Metanephros (tissue), 2 donors: ENCODE measurements at places on chromosomes 2 and 18. TPM values are rescaled to one million over a fixed set of nuclear protein-coding genes. Genes with fewer than 3 reads are reported as not detected.

Gene GYPC
- total RNA-seq, result 113 TPM

Gene KCNJ13
- total RNA-seq, result 1.8 TPM

Gene KIF1A
- total RNA-seq, result 10.5 TPM

Gene SERPINB2
- total RNA-seq, result 0.99 TPM

Gene LRP2
- 203 TPM for total RNA-seq

Gene LBX2
- total RNA-seq, result 1.1 TPM

Gene REG3A
- total RNA-seq, result not detected

Gene NEU2
- not detected for total RNA-seq

Gene MAP4K4
- total RNA-seq, result 69.7 TPM

Gene SERPINB8
- 2.0 TPM for total RNA-seq

Gene NYAP2
- total RNA-seq, result 0.12 TPM

Gene OTOS
- not detected for total RNA-seq

Gene RIT2
- total RNA-seq, result 0.35 TPM

Gene SCN1A
- 0.06 TPM for total RNA-seq

Gene AOX1
- total RNA-seq, result 2.8 TPM

Gene UGT1A4
- total RNA-seq, result 0.29 TPM

Gene ERBB4
- 104 TPM for total RNA-seq

Gene CIB4
- 0.29 TPM for total RNA-seq

Gene TRIM54
- total RNA-seq, result 10.4 TPM

Gene CYRIA
- 3.7 TPM for total RNA-seq

Gene ALLC
- total RNA-seq, result not detected
